ENCODE measurements at places on chromosomes 4 and X.
A peak's percentile ranks its signal among the peaks of the same experiment; 100 is the strongest.

DNA sequence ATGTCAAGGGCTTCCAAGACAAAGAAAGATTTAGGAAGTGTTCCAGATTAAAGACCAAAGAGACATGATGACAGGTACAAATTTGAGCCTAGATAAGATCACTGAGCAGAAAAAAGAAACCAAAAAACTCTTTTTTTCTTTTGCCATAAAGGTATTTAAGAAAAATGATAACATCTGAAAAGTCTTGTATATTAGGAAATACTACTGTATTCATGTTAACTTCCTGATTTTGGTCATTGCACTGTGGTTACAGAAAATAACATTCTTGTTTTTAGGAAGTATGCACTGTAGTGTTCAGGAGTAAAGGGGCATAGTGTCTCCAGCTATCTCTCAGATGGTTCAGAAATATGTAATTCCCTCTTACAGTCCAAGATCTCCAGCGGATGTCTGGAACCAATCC lies 37.1 kb downstream of the RWDD4 start:
- DNase-seq: no peak

DNA sequence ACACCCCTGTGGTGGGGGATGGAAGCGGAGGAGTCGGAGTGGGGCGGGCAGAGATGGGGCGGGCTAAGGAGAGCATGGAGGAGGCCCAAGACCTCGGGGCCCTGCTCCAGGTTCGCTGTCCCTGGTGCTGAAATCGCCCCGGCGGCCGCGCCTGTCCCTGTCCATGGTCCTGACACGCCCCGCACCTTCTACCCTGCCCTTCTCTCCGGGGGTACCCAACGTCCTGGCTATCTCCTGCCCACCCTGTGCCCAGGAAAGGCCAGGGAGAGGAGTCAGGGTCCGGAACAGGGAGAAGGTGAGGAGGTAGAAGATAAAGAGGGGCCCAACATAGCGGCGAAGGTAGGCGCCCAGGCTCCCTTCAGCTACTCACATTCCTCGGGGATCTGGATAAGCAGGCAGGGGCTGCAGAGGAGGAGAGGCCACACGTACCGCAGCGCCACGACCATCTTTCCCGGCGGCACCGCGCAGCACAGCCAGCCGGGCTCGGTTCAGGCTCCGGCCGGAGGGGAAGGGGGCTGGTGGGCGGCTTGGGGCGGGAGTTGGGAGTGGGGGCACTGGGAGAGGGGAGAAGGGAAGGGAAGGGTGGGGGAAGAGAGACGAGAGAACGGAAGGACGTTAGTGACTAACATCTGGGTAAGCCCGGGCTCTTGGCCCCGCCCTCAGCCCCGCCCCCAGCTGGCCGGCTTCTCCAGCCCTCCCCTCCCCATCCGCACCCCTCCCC lies 10.4 kb downstream of the L1CAM start:
- peak; percentile 31 for DNase-seq

DNA sequence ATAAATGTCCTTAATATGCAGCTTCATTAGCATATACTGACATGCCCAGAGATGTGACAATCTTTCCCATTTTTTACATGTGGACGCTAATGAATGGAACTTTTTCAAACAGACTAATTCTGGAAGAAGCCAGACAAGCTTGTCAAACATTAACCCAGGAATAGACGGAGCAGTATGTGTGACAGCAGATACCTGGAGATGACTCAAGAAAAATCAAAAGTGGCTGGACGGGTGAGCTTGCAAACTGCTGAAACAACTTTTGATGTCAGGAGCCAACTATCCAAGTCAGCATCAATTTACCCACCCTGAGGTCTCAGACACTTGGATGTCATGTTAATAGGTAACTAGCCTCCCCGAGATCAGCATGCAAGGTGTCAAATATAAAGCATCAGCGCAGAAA lies 183.0 kb downstream of the PACRGL start:
- no peak for DNase-seq

GRCh38 chrX:107845625-107846024 lies 20.0 kb downstream of the MID2 start:
- DNase-seq: no peak

- no peak for DNase-seq
Observed at GRCh38 chrX:17361620-17362019, 13.4 kb upstream of the NHS start.

GRCh38 chr4:125131891-125132680 lies 182.7 kb upstream of the FAT4 start:
- peak; percentile 9 for DNase-seq

DNA sequence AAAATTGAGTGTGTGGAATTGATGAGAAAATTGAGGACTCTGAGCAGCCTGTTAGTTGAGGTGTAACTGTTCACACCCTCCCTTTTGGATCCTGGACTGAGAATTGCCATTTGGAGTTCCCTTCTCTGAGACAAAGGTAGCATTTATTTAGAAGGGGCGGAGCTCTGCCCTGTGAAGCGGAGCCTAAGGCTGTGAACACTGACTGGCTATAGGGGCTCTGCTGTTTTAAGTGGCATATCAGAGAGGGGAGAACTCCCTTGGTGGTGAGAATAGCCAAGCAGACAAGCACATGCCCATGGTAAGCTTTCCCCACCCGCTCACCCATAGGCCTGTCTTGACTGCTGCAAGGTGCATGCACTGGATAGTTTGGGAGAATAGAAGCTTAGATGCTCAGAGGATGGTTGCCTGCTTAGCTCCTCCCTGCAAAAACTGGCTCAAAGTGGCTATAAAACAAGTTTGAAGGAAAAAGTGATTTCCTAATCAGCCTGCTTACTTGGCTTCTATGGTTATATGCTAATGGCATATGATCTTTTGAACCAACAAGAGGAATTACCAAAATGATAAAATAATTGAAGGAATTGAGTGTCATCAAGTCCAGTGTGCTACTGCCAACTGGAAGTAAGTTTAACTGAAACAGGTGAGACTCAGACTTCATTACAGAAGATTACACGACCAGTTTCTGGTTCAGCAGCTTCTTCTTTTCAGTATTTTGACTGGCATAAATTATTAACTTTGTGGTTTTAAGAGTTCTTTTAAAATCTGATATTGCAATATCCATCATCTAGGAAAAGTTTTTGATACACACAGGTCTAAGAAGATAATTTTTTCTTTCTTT lies 108.4 kb downstream of the AFF1 start:
- no peak for DNase-seq

GRCh38 chr4:188162698-188163097 lies 23.5 kb downstream of the TRIML1 start:
- DNase-seq: no peak

DNA sequence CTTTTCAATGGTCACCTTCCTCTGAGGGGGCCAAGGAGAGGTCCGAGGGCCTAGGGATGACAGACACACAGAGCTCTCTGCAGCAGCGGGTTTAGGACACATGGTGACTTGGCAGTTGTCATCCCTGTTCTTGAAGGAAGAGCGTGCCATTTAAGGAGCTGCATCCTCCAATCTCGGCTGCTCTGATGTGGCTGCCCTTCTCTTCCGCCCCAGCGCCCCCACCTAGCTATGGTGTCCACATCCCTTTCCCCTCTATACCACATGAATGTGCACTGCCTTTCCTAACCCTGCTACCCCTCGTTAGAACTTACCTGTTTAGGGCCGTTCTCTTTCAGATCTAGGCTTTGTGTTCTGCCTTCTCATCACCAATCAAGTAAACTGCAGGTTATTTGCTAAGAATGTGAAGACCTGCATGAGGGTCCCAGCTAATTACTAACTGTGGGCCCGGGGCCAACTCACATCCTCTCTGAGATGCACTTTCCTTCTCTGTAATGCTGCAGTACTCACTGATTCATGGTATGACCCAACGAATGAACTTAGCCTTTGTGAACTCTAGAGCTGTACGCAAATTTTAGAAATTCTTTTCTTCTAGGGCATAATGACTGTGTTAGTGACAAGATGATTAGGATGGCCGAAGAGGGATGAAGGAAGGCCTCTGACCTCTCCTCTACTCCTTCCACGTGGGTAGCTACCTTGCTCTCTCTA lies 38.2 kb downstream of the CHST7 start:
- no peak for DNase-seq

DNA sequence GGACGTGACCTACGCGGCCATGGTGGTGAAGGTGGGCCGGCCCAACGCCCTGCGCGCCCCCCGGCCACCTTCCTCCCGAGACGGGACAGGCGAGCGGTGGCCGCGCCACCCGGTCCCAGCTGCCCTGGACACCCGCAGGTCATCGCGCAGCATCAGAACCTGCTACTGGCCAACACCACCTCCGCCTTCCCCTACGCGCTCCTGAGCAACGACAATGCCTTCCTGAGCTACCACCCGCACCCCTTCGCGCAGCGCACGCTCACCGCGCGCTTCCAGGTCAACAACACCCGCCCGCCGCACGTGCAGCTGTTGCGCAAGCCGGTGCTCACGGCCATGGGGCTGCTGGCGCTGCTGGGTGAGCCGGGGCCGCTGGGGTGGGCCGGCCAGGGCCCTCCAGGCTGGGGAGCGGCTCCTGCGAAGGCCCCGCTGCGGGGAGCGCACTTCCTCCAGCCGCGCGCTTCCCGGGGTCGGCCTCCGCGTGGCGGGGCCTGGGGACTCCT lies 9.0 kb upstream of the SLC26A1 start:
- DNase-seq: no peak

DNA sequence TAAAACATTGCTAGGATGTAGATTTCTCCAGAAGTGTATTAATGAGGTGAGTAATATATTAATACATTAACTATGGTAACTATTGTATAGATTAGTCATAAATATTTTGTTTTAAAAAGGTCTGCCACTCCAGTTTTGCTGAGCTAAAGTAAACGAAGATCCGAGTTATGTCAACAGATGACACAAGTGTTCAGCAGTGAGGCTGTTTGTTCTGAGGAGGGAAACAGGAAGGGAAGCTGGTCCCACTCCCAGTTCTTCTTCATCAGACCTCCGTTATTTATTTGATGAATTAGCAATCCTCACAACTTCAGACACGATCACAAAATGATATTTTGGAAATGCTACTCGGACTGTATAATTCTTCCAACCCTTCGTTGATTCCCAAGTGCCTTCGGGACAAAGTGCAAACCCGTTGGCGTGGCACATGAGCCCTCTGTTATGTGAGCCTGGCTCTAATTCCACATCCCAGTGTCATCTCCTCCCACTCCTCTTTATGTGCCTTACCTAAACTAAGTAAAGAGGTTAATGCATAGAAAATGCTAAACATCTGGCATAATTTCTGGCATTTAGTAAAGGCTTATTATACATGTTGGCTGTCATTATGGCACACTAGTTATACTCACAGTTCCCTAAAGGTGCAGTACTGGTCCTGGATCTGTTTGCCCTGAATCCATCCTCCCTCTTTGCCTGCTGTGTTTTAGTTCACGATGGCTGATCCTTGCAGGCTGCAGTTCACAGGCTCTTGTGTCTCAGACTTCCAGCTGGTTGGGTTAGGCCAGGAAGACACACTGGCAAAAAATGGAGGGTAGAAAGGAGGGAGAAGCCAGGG lies 190.6 kb upstream of the LNX1 start:
- no peak for DNase-seq

DNA sequence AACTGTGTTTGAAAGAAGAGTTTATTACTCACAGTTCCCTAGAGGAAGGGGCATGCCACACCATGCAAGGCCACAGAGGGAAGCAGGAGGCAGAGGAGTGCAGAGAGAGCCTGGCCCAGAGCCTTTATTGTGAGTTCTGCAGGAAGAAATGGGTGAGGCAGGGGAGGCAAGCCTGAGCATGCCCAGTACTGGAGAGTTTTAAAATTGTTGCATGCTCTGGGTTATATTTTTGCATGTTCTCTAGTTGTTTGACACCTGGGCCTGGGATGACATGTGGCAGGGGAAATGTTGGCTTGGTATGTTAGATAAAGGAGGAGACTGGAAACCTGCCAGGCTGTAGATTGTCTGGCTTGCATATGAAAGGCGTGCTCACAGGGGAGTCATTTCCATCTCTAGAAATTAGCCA lies 19.7 kb upstream of the CRMP1 start:
- no peak for DNase-seq

- DNase-seq: no peak
Observed at GRCh38 chr4:127006446-127006877, 626.3 kb upstream of the INTU start.

- no peak for DNase-seq
Observed at GRCh38 chrX:134619838-134620237, 38.4 kb downstream of the PLAC1 start.

DNA sequence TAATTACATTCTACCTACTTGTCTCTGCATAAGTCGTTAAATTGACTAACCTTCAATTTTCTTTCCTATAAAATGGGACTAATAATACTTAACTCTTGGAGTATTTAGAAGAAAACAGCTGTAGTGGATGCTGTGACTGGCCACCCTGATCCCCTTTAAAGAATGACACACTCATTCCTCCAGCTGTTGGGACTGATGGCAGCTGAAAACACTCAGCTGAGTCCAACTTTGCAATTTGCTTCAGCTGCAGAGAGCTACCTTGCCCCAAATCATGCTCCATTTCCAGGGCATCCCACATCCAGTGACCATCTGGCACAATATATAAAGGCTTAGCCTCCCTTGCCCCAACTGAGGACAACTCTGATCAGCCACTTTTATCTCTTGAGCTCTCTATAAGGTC lies 89.1 kb downstream of the MID1IP1 start:
- peak; percentile 62 for DNase-seq

DNA sequence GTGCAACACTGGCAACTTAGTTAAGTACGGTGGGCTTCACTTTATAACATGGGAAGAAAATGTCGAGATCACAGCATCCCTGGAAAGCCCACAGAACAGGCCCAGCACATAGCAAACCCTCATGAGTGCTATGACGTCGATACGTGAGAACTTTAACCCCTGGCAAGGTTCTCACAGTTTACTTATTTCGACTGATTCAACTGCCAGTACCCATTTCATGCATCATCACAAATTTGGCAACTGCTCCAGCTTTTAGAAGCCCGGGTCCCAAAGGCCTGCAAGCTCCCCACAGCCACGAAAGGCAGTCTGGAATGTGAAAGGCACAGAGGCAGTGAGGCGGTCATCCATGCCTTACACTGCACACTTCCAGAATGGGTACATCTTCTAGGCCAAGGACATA lies 41.2 kb downstream of the RELL1 start:
- DNase-seq: no peak

DNA sequence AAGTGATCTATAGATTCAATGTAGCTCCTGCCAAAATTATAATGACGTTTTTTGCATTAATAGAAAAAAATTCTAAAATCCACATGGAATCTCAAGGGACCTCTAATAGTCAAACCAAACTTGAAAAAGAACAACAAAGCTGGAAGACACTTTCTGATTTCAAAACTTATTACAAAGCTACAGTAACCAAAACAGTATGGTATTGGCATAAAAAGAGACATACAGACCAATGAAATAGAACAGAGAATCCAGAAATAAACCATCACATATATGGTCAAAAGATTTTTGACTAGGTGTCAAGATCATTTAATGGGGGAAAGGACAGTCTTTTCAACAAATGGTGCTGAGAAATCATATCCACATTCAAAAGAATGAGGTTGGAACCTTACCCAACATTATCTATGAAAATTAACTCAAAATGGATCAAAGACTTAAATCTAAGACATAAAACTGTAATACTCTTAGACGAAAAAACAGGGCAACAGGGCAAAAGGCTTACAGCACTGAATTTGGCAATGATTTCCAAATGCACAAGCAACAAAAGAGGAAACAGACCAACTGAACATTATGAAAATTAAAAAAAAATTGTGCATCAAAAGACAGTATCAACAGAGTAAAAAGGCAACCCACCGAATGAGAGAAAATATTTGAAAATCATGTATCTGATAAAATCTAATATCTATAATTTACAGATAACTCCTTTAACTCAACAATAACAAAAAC lies 3.9 kb downstream of the FBXO8 start:
- no peak for DNase-seq

- peak; percentile 36 for DNase-seq
Observed at GRCh38 chr4:16443504-16444088, 217.3 kb upstream of the TAPT1 start.

Measured in myocyte (in vitro differentiated cells).